SK-N-MC (cell line): ENCODE measurements at places on chromosomes 12 and 14.

- no peak for DNase-seq
These were observed 36.6 kb downstream of the KRT76 start for GRCh38 chr12:52740584-52740983.

DNA sequence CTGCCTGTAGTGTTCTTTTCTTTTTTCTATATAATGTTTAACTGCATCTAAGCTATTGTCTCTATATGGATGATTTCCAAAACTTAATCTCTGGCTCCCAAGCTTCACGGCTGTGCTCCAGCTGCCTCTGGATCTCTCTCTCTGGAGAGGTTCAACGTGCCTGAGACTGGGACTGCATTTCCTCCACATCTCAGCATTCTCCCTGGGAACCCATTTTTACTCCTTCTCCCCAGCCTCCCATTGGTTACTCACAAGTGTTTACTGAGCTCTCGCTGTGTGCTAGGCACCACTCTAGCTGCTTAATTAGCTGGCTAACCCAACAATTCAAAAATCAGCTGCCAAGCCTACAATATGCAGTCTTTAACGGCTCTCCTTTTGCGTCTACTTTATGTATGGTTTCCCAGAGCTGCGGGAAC, 34.7 kb downstream of the FBXL14 start:
- DNase-seq = no peak

DNA sequence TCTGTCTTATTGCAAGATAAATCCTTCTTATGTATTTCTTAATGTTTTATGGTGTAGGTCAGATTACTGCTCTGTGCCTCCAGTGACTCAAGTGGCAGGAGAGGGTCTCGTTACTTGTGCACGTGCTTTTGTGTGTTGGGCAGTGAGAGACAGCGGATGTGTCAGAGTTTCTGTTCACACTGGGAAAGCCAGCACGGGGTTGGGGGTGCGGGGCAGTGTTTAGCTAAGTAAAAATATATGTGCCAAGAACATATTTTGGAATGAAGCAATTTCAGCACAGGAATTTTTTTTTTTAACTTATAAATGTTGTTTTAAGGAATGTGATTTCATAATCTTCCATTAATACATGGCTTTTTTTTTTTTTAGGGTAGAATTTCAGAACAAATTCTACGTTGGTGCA, 4.5 kb upstream of the DNAH10 start:
- DNase-seq = no peak

DNA sequence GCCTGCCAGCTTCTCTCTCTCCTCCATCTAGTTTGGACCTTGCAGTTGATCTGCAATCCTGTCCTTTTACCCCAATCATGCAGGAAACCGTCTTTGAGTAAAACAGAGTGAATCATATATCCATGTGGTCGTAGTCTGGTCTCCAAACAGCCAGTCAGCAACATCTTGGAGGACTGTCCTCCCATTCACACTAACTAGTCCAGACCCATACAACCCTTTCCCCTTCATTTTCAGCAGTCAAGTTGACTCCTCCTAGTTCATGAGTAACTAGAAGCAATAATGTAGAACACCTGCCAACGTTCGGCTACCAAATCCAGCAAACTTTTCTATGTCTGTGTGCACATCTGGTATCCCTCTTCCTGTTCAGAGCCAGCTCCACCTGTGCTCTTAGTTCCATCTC, 10.8 kb upstream of the BIN2 start:
- DNase-seq = no peak

DNA sequence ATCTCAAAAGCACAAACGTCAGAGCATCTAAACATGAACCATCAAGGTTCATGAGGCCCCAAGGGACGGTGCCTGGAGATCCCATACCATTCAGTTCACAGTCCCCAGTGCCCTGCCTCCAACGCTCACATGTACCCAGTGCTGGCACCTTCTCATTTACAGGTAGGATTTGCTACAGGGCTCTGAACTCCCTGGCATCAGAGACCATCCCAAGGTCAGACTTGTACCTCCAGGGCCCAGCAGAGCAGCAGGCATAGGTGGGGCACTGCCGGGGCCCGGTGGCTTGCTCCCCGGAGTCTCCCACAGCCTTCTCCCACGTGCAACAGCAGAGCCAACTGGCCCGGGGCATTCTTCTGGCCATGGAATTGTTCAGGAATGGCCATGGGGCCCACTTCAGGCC, 114.8 kb downstream of the BCL11B start:
- no peak for DNase-seq
